Activated T-helper 2 cell treated with anti-CD3 and anti-CD28 coated beads, Interferon-gamma antibody, Interleukin-2, Interleukin-4, amounts not matched to agents 10 μg/mL and 5 μg/mL and 100 μg/mL, durations not matched to agents 14 hours and 24 hours and 36 hours (primary cell): ENCODE measurements at places on chromosomes 1 and 21. TPM values are rescaled to one million over a fixed set of nuclear protein-coding genes. Genes with fewer than 3 reads are reported as not detected.

- DNase-seq: no peak
Observed at GRCh38 chr21:41536076-41536826, 28.3 kb upstream of the TMPRSS2 start.

Gene MFN2
- total RNA-seq: 67.9 and 69.5 TPM in 2 replicates

DNA sequence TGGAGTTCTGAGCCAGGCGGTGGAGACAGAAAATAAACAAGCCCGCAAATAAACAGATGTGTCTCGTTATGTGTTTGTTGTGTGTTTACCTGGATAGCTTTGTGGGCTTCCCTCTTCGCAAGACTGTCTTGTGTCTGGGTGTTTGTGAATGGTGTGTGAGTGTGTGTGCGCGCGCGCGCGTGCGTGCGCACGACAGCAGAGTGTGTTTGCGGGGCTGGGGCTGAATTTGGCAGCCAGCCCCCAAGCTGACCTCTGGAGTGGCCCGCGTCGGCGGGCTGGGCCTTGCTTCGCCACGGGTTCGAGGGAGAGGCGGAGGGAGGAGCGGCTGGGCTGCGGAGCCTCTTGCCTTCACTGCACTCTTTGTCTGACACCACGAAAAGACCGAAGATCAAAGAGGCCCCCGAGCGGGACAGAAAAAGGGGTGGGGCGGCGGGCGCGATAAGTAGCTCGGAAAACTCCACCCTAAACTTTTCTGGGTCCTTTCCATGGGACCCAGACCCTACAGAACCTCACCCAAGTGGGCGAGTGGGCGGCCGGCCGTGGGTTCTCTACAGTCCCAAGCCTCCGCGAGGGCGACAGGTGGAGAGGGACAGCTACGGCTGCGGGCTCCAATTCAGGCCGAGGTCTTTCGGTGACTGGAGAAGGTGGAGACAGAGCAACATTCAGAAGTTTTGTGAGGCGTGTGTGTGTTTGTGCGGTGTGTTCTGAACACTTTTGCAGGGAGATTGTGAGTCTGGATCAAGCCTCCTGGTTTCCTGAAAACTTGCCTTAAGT, 14.5 kb downstream of the PAX7 start:
- no peak for DNase-seq

Gene TSHB
- total RNA-seq: not detected in 2 replicates

Gene VHLL
- not detected in 2 replicates for total RNA-seq

DNA sequence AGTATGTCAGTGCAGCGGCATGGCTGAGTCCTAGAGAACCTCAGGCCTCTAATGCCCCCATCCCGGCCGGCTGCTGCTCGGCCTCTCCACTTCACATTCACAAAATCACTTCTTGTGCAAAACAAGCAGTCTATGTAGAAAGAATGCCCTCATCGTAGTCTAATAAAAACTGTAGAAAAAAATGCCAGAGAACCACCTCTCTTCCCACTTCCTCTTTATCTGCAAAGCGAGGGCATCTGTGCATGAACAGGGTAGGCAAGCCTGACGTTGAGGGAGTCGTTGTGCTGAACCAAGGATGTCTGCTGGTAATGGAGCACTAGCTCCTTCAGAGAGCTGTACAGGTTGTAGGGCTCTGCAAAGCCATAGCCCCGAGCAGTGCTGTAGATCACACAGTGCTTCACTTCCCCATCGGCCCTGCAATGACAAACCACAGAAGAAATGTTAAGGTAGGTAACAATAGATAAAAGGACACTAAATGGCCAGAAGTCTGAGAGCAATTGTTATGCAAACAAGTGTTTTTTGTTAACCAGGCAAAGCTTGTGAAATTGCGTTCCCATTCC, 88.9 kb downstream of the PIK3R3 start:
- DNase-seq: no peak

Gene LCE1E
- not detected in 2 replicates for total RNA-seq

- DNase-seq: peak; percentile 96
Observed at GRCh38 chr1:58783993-58784757, at the start of gene JUN. TSS of gene JUN (minus strand) at chr1:58784047. CDS start at chr1:58783070, 977 bp downstream.

- no peak for DNase-seq
Observed at GRCh38 chr1:21525340-21525717, 16.1 kb downstream of the ALPL start.

DNA sequence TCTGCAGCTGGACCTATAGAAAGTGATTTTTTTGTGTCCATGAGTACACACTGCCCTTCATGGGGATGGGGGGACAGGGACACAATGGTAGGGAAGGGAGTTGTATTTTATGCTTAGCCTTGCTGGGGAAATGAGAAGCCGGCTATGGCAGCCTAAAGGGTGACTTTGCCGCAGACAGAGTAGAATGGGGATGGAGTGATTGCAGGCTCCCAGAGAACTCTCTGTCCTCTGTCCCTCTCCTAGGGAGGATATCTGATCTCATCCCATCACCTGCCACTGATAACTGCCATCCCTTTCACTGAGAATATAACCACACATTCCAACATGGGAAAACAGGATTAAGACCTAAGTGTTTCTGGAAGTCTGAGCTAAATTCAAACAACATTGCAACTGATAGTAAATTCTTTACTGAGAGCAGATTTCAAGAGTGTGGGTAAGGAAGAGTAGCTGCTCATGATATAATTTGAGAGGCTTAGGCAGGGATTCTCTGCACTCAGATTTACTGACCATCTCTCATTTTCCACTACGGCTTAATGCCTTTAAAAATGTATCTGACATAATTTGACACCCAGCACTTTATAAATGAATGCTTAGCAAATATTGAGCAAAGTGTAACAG, 13.9 kb downstream of the SH2D1B start:
- no peak for DNase-seq
